ENCODE measurements at places on chromosomes 2 and 18. TPM values are rescaled to one million over a fixed set of nuclear protein-coding genes. Genes with fewer than 3 reads are reported as not detected.

Gene LIMS2
- 9.6 TPM for total RNA-seq

Gene GKN1
- total RNA-seq = not detected

Gene SLC8A1
- total RNA-seq = 7.8 TPM

Gene CLEC4F
- total RNA-seq = 3.3 TPM

Gene CNGA3
- total RNA-seq = not detected

Gene CNDP1
- not detected for total RNA-seq

Gene GALNT13
- total RNA-seq = 5.7 TPM

Gene HTR2B
- not detected for total RNA-seq

Gene COLEC12
- total RNA-seq = 3.6 TPM

DNA sequence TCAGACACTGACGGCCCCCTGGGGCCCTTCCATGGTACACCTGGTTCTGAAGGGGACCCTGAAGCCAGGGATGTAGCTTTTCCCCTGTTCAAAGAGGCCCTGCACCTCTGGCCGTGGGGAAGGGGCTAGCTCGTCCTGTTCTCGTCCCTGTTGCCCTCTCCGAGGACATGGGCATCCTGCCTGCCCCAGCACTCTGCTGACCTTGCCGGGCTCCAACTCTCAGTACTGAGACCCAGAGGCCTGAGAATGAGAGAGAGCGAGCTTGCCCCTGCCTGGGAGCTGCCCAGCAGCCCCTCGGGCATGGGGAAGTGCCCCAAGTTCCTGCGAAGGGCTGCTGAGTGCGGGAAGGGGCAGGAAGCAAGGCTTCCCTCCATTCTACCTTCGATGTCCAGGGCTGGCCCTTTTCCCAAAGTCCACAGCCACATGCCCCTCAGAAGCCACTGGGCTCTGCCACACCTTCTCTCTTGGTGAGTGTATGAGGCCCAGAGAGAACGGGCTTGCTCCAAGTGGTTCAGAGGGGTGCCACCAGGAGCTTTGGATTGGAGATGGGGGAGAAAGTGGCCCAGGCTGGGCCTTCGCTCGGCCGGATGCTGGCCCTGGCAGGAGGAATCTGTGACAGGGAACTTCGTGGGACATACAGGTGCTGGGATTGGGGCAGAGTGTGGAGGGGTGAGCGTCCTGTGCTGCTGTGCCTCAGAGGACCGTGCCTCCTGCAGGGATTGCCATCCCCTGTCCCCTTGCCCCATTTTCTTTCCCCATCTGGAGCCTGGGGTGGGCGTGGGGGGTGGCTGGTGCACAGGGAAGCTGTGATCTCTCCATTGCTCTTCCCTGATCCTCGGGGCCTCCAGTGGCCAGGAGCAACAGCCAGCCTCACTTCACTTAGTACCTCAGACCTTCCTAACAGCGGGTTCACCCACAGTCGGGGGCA lies 50.8 kb downstream of the KCNIP3 start:
- DNase-seq = no peak

DNA sequence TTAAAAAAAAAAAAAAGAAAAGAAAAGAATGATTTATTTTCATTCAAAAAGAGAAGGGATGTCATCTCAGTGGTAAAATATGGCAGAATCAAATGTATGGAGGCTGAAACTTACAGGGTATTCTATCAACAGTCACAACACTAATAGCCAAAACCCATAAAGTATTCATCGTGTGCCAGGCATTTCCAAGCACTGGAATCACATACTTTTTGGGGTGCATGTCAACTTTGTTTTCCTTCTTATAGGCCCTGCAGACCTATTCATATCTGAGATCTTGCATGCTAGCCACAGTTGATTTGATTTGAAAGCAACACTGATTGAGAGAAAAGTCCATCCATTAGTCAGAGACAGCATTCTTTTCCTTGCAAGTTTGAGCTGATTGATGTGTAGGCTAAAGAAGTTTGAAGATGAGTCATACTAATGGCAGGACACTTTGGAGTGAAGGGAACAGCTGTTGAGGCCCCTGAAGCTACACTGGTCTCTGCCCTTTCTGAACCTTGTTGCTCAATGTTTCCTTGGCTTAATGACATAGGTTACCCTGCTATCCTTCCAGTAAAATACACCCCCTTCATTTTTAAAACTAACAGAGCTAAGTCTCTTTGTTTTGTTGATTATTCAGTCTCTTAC lies 22.0 kb downstream of the KATNAL2 start:
- DNase-seq = no peak

GRCh38 chr2:15145919-15146318 lies 415.2 kb downstream of the NBAS start:
- DNase-seq = no peak

DNA sequence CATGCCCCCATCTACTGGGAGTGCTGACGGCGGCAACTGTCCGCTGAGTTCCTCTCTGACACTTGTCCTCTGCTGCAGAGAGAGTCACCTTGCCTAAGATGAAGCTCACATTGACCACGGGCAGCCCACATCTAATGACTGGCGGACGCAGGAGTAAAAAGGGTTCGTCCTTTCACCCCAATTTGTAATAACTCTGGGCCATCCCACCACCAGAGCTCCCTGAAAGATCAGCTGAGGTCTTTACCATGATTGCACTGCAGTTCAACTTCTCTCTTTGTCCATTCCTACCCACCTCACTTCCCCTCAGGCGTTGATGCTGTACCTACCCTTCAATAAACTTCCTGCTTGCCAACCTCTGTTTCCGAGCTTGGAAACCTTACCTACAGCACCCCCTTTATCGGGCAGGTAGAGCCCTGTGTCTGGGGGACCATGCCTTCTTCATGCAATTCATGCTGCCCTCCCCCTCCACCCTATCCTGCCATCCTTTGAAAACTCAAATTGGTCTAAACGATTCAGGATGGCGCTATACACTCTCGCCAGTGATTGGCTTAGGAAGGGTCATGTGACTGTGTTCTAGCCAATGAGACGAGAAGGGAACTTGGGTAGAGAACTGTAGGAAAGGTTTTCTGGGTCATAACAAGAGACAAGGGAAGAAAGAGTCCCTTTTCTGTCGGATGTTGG lies 10.3 kb upstream of the B3GNT2 start:
- no peak for DNase-seq

GRCh38 chr2:226995625-226996041 lies 159.8 kb downstream of the RHBDD1 start:
- DNase-seq = no peak

DNA sequence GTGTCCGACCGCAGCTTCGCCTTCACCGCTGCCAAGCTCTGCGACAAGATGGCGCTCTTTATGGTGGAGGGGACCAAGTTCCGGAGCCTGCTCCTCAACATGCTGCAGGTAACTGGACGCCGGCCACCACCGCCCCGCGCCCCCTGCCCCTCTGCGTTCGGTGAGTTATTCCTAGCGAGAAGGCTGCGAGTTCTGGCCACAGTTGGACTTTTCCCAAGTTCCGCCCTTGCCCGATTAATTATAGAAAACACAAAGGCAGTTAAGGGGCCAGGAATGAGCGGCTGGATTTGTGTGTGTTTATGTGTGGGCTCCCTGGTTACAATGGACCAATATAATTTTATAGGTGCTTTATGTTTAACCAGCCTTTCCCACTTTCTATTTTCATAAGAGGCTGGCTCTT lies 189.2 kb downstream of the SMAD7 start:
- no peak for DNase-seq

DNA sequence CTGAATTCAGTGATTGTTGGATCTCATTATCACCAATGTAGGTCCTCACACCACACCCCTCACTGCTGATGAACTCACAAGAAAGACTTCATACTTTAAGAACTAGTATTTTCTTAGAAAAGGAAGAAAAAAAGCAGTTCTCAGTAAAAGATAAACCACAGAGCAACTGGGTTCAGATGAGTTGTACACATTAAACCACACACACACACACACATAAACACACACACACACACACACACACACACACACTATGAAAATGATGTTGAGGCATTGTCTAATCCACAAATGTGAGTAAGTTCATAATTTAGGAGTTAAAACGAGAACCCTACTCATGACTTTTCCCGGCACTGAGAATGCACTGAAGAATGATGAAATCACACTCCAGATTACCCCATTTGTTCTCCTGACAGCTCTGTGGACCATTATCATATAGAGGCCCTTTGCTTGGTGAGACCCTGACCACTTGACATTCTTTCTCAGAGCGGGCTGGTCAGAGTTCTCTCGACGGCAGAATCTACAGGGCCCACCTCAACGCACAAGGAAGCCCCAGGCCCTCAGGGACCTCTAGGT lies 106.2 kb downstream of the BCL2 start:
- DNase-seq = no peak

GRCh38 chr2:191500884-191501560 lies 176.9 kb upstream of the NABP1 start:
- DNase-seq = peak; percentile 23

DNA sequence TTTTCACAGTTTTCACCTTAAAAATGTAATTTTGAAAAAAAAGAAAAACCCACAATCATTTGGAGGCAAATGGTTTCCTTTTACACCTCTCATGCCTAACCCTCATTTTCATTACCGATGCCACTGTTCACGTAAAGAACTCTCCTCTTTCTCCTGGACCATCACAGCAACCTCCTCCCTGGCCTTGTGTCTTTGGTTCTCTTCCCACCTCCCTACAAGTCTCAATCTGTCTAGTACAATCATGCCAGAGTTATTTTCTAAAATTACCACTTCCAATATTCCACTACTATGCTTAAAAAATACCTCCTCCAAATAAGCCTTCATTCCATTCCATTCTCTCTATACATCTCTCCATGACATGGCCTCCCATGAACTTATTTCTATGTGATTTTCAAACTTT lies 77.9 kb upstream of the RIT2 start:
- no peak for DNase-seq

- DNase-seq = no peak
Observed at GRCh38 chr2:41293491-41293890, 754.3 kb upstream of the PKDCC start.

DNA sequence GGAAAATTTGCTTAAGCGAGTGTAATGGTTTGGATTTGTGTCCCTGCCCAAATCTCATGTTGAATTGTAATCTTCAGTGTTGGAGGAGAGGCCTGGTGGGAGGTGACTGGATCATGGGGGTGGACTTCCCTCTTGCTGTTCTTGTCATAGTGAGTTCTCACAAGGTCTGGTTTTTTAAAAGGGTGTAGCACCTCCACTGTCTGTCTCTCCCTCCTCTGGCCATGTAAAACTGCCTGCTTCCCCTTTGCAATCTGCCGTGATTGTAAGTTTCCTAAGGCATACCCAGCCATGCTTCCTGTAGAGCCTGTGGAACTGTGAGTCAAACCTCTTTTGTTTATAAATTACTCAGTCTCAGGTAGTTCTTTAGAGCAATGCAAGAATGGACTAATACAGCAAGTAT lies 6.6 kb downstream of the YIPF4 start:
- no peak for DNase-seq

DNA sequence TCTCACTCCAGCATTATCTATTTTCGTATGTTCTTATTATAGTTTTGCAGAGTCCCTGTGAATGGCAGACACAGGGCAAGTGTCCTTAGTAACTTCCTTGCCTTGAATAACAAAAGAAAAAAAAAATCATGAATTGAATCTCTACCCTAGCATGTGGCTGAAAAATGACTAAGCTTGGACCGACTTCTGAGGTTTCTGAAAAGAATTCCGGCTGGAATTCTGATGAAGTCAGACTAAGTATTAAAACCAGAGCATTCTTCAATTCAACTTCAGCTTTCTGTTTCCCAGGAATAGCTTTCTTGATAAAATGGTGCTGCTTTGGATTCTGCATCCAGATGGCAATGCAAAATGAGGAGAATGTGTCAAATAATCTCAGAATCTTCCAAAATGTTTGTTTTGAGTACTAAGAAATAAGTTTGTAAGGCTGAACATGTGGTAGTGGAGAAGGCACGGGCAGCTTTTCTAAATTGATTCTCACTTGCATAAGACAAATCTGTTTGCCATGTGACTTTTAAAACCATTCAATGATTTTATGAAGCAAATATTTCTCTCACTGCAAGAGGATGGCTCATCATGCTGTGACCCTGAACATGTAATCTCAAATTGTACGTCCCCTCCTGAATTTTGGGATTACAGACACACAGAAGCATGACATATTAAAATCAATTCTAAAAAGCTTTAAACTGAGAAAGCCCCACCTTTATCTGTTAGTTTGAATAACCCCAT lies 1462.8 kb upstream of the LRRTM1 start:
- DNase-seq = no peak

GRCh38 chr2:187360286-187360685 lies 87.8 kb downstream of the CALCRL start:
- DNase-seq = no peak

DNA sequence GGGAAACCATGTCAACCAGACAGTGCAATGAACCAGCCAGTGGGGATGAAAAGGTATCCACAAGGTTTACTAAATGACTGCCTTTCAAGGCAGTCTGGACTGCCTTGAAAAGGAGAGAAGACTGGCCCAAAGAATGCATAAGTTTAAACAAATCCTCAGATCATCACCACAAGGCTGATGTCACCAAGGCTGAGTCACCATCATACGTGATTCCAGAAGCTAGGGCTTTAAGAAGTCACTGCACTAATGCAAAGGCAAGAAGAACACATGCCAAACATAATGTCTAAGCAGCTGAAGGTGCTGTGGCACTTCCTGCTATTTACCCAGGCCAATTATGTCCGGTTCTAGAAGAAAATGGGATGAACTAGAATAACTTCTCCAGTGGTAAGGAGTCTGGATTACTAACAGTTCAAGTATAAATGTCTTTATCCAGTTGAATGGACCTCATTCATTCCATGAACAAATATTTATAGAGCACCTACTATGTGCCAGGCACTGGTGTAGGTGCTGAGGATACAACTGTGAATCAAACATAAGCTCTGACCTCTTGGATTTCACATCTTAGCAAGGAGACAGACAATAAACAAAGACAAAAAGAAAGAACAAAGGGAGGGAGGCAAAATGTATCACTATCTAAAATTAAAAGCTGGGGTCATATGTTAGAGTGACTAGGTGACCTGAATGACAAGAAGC lies 37.6 kb upstream of the ONECUT2 start:
- DNase-seq = no peak

DNA sequence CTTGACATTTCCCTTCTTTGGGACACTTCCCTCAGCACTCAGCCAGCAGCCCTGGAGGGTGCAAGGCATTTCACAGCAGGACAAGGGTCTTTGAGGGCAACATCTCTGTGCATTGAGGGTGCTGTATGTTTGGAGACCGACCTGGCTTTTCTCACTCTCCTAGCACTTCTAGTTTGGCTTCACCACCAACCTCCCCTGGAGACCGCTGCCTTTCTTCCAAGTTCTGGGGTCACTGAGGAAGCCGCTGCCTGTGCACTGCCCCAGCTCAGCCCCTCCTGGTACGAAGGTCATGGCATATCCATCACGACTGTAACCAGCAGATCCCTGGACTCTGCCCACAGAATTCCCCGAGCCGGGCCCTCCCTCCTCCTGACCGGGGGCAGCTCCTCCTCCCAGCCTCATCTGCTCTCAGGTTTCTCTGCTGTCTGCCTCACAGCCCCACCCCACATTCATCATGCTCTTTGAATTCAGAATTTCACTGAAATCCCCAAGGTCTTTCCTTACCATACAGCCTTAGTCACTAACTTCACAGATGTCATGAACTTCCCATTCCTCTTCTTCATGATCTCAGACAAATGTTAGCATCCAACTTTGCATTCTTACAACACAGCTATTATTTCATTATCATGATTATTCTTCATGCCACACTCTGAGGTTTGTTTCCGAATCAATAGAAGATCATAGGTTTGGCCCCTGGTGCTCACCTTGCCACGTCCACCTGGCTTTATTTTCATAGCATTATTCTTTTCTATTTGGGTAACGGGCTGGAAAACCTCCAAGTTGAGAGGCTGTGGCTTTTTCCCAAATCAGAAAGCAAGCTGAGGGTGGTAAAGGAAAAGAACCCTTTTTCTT lies 113.0 kb upstream of the COPS8 start:
- peak; percentile 54 for DNase-seq

Data from body of pancreas (tissue), 4 donors.